ENCODE measurements at places on chromosomes 3 and 15.

- DNase-seq: no peak
Measured at GRCh38 chr3:39327053-39327745, 2.3 kb upstream of the CCR8 start.

- no peak for DNase-seq
Measured at GRCh38 chr3:58020783-58021071, 12.5 kb downstream of the FLNB start.

DNA sequence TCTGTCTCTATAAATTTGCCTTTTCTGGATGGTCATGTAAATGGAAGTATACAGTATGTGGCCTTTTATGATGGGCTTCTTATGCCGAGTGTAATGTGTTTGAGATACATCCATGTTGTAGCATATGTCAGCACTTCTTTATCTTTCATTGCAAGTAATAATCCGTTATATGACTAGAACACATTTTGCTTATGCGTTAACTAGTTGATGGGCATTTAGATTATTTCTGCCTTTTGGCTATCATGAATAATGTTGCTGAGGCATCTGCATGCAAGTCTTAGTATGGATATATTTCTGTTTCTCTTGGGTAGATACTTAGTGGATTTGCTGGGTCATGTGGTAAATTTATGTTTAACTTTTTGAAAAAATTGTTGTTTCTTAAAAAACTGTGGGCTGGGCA, 19.7 kb downstream of the KAT2B start:
- DNase-seq: no peak

DNA sequence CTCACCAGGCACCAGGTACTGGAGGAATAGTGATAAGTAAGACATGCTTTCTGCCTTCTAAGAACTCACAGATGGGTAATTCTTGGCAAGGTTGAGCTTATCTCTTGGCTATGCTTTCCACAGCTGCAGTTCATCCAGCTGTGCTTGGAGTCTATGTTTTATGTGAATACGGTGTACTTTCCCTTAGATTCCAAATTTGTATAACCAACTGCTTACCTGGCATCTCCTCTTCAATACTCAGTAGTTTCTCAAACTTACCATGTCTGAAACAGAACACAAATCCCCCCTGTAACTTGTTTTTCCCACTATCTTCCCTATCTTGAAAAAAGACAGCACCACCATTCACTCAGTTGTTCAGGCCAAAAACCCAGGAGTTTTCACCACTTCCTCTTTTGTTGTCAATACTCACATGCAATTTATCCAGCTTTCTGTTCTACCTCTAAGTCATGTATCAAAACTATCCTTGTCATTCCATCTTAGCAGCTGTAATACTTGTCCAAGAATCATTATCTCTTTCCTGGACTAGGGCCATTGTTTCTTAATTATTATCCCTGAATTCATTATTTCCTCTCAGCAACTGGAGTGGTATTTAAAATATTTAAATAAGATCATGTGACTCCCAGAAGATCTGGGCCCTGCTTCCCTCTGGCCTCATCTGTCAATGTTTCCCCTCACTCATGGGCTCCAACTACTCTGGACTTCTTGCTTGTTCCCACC, 32.6 kb downstream of the COL6A5 start:
- DNase-seq: no peak

DNA sequence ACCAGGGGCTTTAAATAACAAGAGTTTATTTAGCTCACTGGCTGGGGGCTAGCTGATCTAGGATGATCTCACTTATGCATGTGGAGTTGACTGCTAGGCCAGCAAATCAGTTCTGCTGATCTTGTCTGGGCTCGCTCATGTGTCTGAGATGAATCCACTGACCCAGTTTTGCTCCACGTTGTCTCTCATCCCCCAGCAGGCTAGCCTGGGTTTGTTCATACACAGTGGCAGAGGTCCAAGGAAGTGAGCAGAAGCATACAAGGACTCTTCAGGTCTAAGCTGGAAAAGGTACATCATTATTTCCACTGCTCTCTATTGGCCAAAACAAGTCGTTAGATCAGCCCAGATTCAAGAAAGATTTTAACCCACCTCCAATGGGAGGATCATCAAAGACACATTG, 238.0 kb downstream of the PLCL2 start:
- no peak for DNase-seq

GRCh38 chr3:20041197-20041780, 1.0 kb downstream of the KAT2B start:
- peak; percentile 44 for DNase-seq

DNA sequence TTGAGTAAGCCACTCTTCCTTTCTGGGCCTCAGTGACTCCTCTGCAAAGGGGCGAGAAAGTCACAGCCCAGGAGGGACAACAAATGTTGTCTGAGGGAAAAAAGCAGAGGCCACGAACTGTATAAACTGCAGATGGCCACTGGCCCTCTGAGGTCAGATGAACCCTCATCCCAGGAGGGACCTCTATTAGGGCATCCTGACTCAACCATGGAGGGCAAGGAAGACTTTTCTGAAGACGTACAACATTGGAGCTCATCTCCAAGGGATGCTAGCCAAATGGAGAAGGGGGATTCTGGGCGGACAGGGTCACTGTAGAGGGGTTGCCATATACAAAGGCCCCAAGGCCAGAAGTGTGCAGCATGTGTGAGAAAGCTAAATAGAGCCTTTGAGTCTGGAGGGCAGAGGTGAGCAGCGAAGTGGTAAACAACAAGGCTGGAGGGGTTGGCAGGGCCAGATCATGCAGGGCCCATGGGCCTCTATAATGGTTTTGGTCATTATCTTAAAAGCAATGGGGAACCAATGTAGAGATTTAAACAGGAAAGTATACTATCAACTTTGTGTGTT, 16.7 kb downstream of the GRAMD2A start:
- no peak for DNase-seq

DNA sequence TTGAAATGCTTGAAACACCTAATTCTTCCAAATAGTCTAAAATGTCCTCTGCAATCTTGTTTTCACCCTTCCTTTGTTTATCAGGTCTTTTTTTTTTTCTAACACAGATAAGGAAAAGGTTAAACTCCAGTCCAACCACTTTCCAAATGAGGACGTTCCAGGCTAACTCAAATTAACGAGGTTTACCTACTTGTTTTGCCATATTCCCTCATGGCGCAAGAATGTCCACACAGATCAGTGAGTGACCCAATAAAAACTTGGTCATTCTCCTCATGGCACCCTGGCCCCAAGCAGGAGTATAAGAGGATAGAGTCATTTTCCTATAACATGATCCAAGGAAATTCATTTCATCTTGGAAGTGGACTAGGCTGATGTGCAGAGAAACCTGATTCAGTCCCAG, 6.6 kb upstream of the LIPC start:
- DNase-seq: no peak

GRCh38 chr3:37702478-37703154, 159.1 kb upstream of the CTDSPL start:
- DNase-seq: no peak

- no peak for DNase-seq
Measured at GRCh38 chr3:22565393-22565792, 637.7 kb upstream of the UBE2E2 start.

- DNase-seq: no peak
Measured at GRCh38 chr3:8962226-8962861, 928 bp downstream of the RAD18 start.

- DNase-seq: no peak
Measured at GRCh38 chr15:47493357-47494247, 223.7 kb upstream of the SEMA6D start.

- DNase-seq: peak; percentile 38
Measured at GRCh38 chr3:143972505-143973258, 1.1 kb downstream of the DIPK2A start.

DNA sequence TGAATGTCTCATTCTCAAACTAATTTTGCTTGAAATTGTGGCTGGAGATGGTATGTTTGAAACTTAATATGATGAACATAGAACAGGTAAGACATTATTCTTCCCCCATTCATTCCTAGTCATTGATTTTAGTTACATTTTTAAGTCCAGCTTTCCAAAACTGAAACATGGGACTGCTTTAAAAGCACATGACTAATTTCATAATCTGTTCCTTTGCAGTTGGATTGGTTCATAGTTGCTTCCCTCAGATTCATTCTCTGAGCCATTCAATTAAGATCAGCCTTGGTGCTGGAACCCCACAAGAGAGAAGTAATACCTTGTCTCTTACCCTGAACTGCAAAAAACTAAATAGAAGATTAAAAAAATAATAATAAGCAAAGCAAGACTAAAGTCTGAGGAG, 87.5 kb upstream of the TGFBR2 start:
- DNase-seq: no peak

DNA sequence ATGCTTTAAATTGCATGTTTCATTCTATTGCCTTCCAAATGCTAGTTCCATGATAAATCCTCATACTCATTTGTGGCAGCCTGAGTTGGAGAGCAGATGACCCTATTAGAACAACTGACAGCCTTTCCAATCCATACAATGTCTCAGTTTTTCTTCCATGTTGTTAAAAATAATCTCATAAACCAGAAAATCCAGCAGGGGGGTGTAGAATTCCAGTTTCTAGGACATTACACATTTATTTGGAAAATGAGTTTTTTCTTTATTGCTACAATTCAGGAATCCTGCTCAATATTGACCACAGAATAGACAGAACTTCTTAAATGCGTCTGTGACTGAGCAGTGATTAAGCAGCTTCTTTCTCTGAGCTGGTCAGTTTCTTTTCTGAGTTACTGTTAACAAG, 174.2 kb upstream of the ATP10A start:
- DNase-seq: no peak

GRCh38 chr15:41520636-41521035, 7.0 kb upstream of the LTK start:
- no peak for DNase-seq

Measured in NCI-H187 (cell line).